ENCODE measurements at places on chromosomes 16 and 17.

- peak; percentile 32 for DNase-seq
Observed at GRCh38 chr16:89358030-89359005, 132.0 kb downstream of the ANKRD11 start.

DNA sequence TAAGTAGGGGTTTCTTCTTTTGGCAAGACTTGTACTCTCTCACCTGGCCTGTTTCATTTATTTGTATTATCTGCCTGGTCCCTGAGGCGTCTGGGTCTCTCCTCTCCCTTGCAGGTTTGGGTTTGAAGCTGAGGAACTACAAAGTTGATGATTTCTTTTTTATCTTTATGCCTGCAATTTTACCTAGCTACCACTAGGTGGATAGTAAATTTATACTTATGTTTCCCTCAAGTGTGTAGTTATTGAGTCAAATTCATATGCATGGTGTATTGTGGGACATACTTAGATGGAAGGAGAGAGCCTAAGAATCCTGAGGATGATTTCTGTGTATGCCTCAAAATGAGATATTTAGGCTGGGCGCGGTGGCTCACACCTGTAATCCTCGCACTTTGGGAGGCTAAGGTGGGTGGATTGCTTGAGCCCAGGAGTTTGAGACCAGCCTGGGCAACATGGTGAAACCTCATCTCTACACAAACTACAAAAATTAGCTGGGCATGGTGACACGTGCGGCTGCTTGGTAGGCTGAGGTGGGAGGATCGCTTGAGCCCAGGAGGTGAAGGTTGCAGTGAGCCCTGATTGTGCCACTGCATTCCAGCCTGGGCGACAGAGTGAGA, 13.6 kb downstream of the TMEM98 start:
- DNase-seq: no peak

DNA sequence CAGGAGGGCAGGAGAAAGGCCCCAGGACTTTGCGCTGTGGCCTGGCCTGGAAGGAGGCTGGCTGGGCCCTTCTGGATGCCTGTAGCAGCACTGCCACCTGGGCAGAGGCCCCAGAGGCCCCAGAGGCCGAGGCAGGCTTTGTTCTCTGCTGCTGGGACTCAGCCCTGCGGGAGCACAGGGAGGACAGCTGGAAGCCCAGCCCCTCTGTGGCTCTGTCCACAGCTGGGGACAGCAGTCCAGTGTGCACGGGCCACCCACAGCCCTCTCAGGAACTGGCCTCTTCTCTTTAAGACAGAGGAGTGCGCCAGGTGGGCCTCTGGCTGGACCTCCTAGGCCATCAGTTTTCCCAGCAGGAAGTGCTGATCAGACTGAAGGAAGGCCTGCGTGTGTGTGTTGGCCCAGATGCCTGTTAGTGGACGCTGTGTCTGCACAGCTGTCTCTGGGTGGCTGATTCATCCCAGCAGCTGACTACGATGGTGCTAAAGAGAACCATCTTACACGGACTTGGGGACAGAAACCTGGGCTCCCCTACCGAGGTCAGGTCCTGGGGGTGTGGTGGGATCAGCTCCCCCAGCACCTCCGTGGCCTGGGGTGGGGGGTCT, 26.9 kb upstream of the ZNF750 start:
- DNase-seq: no peak

DNA sequence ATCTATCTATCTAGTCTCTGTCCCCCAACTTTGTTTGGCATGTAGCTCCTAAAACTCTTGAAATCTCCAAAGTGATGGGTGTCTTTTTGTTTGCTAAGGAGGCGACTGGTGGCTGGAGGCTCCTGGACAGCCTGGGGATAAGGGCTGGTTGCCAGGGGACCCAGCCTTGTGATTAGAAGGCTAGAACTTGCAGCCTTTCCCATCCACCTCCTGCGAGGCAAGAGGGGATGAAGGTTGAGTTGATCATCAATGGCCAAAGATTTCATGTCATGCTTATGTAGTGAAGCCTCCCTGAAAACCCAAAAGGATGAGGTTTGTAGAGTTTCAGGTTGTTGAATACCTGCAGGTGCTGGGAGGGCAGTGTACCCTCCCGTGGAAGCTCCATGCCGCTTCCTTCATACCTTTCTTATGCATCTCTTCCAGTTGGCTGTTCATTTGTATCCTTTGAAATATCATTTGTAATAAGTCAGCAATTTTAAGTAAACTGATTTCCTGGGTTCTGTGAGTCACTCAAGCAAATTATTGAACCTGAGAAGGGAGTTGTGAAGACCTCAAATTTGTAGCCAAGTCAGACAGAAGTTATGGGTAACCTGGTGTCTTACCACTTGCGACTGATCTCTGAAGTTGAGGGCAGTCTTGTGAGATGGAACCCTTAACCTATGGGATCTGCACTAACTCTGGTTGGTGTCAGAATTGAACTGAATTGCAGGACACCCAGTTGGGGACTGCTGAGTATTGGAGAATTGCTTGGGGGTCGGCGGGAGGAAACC, 202.4 kb downstream of the SEC14L1 start:
- DNase-seq: no peak

Measured in T-helper 9 cell (primary cell).